ENCODE measurements at places on chromosomes 1 and 21.

- DNase-seq, result no peak
Observed at GRCh38 chr1:164433818-164434170, 125.2 kb upstream of the PBX1 start.

- no peak for DNase-seq
Observed at GRCh38 chr1:208170252-208170651, 73.9 kb downstream of the PLXNA2 start.

DNA sequence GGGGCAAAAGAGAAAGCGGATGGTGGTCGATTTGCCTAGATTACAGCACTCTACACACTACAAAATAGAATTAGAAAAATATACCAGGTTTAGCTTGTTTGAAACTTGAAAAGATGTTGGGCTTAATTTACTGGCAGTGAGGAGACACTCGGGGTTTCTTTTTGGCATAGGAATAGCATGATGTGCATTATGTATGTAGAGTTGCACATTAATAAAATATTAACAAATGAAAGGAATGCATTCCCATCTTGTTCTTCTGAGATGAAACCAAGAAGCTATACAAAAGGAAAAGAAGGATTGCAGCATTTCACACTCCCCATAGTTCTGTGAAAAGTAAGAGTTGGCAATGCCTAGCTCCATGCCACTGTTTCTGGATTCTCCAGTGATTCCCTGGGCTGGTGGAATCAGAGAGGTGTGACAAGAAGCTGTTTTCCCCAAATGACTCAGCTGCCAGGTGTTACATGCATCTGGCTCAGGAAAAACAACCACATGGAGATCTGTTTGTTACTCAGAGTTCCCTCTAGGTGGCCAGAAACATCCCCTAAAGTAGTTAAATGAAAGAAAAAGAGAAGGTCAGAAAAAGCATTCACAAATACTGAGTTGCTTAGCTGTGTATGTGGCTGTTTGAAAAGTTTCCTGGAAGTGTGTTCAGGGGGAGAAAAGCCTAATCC lies 115.6 kb downstream of the UCK2 start:
- no peak for DNase-seq

- DNase-seq, result no peak
Observed at GRCh38 chr1:60679524-60680375, 402.6 kb upstream of the NFIA start.

DNA sequence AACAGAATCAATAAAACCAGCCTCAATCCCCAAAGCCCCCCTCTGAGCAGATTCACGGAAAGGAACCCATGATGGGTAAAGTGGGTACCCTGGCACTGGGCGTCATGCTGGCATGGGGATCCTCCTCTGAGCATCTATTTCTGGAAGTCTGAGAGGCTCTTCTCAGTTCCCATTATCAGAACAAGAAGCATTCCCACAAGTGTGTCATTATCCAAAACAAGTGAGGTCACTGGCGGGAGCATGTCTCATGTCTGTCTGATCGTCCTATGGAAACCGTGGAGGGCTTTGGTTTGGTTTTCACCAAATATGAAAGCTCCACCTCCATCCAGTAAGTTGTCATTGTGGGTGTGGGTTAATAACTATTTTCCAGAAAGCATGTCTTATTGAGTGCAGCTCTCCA lies 70.7 kb downstream of the PGM1 start:
- no peak for DNase-seq

DNA sequence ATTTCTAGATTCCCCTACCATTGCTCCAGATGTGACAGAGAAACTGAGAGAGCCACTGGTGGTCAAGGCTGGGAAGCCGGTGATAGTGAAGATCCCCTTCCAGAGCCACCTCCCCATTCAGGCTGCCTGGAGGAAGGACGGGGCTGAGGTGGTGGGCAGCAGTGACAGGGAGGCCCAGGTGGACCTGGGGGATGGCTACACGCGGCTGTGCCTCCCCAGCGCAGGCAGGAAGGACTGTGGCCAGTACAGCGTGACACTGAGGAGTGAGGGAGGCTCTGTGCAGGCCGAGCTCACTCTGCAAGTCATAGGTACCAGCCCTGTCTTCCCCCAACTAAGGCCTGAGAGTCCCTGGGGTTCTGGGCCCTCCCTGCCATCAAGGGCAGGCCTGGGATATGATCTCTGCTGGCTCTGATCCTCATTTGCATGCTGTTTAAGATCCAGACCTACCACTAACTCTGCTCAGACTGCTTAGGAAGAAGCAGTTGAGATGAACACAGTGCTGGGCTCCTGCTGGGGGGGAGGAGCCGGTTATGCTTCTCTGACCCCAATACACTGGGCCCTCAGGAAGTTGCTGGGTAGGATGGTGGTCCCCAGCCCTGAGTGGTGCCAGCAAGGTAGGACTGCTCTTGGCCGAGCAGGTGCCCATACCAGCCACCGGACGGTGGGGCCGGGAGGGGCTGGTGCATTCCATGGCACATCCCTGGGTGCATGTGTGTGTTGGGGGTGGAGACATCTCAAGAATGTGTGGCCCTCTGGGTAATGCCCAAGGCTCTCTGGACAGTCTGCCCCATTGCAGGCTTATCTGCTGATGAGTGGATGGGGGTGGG lies 25.1 kb downstream of the IGFN1 start:
- no peak for DNase-seq

GRCh38 chr1:26019641-26020315 lies 1.8 kb upstream of the EXTL1 start:
- DNase-seq, result no peak

DNA sequence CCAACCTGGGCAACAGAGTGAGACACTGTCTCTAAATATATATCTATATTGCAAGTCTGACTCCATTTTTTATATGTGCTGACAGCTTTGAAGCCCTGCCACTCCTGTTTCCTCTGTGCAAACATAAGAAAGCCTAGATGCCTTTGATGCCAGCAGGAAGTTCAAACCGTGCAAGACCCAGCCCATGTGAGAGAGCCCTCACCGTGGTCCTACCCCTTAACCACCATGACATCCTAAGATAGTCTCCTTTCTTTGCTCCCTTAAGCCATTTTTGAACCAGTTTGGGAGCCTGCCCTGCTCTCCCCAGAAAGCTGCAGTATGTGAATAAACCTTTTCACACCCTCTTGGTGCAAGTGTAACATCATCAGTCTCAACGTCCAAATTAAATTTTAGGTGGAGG lies 3.7 kb upstream of the DIPK1A start:
- DNase-seq, result no peak

GRCh38 chr1:65372557-65372956 lies 47.9 kb upstream of the LEPR start:
- DNase-seq, result no peak

GRCh38 chr1:114131526-114132220 lies 22.0 kb downstream of the SYT6 start:
- no peak for DNase-seq

GRCh38 chr21:27953340-27954045 lies 986.6 kb upstream of the ADAMTS5 start:
- no peak for DNase-seq

- DNase-seq, result no peak
Observed at GRCh38 chr1:154957091-154957657, 1.3 kb upstream of the PBXIP1 start.

- no peak for DNase-seq
Observed at GRCh38 chr1:64251971-64252370, 48.5 kb downstream of the UBE2U start.
